ENCODE measurements at places on chromosomes 11 and 22. TPM values are rescaled to one million over a fixed set of nuclear protein-coding genes. Genes with fewer than 3 reads are reported as not detected.

Gene MS4A3
- total RNA-seq: not detected

Gene NAALADL1
- 2.2 TPM for total RNA-seq

Gene SEPTIN5
- 19.9 TPM for total RNA-seq

Gene PRG3
- total RNA-seq: not detected

Gene PDGFD
- total RNA-seq: 3.3 TPM

Gene EFCAB6
- total RNA-seq: 2.0 TPM

Gene ARRB1
- 128 TPM for total RNA-seq

Gene OR52I1
- not detected for total RNA-seq

Gene AQP11
- 1.8 TPM for total RNA-seq

Gene ADM
- 22.9 TPM for total RNA-seq

Gene BTBD18
- not detected for total RNA-seq

Gene UBQLN3
- total RNA-seq: 0.24 TPM

Gene UEVLD
- 11.5 TPM for total RNA-seq

Gene TSSC4
- 20.3 TPM for total RNA-seq

Gene NXPE4
- not detected for total RNA-seq

Gene OR52A1
- 4.0 TPM for total RNA-seq

Gene ASCL2
- 0.16 TPM for total RNA-seq

Gene CHCHD10
- 74.8 TPM for total RNA-seq

Gene FAM111B
- 5.2 TPM for total RNA-seq

Gene PKNOX2
- 4.0 TPM for total RNA-seq

Gene KCNQ1
- total RNA-seq: 2.9 TPM

Gene CCDC89
- total RNA-seq: not detected

Gene ACTN3
- 1.7 TPM for total RNA-seq

Gene SEC14L6
- 2.1 TPM for total RNA-seq

Gene SORL1
- 51.7 TPM for total RNA-seq

Gene FGF4
- 0.27 TPM for total RNA-seq

Gene CRYBA4
- total RNA-seq: not detected

Gene HORMAD2
- not detected for total RNA-seq

Gene PHLDA2
- 5.1 TPM for total RNA-seq

Gene NUP50
- total RNA-seq: 115 TPM

Gene RASGRP2
- total RNA-seq: 0.46 TPM

Gene FAM227A
- 6.0 TPM for total RNA-seq

Gene IGF2
- 5.1 TPM for total RNA-seq

Gene RRP8
- 12.8 TPM for total RNA-seq

Gene SLC39A13
- 34.7 TPM for total RNA-seq

Gene SERGEF
- 26.7 TPM for total RNA-seq

Gene CARD16
- total RNA-seq: not detected

Gene OTUB1
- total RNA-seq: 78.3 TPM

Gene SMC1B
- total RNA-seq: 0.11 TPM

Gene RFPL2
- 1.8 TPM for total RNA-seq

Gene PHOX2A
- total RNA-seq: 0.31 TPM

Gene GAS2L1
- 22.2 TPM for total RNA-seq

Gene CNGA4
- total RNA-seq: 1.7 TPM

Gene OR51B5
- 0.78 TPM for total RNA-seq

Gene APOL1
- 0.32 TPM for total RNA-seq

Gene LRRC10B
- total RNA-seq: 0.36 TPM

Gene RIBC2
- 10.6 TPM for total RNA-seq

Gene ZNRF3
- total RNA-seq: 19.8 TPM

Gene LIF
- 0.92 TPM for total RNA-seq

Gene CCT8L2
- not detected for total RNA-seq

Data from endodermal cell (in vitro differentiated cells).